ENCODE measurements at places on chromosomes 16 and 17.
A peak's percentile ranks its signal among the peaks of the same experiment; 100 is the strongest.

- DNase-seq = no peak
Observed at GRCh38 chr17:2181206-2181896, 122.2 kb downstream of the SMG6 start.

DNA sequence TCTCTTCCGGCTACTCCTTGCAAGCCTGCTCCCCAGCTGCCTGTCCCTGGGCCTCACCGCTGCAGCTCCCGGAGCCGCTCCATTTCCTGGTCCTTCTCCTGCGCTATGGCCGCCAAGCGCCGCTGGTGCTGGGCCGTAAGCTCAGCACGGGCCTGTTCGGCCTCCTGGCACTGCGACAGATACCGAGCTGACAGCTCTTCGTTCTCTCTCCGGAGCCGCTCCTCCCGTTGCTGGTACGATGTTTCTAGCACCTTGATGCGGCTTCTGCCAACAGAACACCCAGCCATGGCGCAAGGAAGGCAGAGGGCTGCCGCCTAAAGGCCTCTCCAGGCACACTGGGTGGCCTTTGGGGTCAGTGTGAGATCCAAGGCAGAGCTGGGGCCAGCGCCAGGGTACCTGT is 14.9 kb upstream of the MRPL38 start:
- no peak for DNase-seq

GRCh38 chr17:33121756-33122155 is 130.1 kb downstream of the SPACA3 start:
- DNase-seq = no peak

- no peak for DNase-seq
Observed at GRCh38 chr17:16329519-16330271, 23.6 kb downstream of the CENPV start.

DNA sequence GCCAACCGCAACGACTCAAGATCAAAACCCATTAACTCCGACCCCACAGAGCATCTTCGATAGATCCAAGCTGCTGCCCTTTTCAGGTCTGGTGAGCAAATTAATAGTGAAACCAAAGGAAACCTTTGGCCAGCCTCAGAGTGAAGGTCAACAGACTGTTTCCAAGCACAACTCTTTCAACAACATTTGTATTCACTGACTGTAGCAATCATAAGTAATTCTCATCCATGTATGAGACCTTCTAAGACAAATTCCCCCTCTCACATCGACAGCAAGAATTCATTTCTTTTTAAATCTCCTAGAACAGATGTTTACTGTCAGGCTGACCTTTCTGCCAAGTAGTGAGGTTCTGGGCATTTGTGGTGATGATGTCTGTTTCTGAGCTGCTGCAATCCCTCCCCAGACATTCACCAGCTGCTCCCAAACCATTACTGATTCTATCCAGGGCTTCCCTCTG is 64.2 kb downstream of the SLC39A11 start:
- DNase-seq = no peak

- DNase-seq = peak; percentile 96
Observed at GRCh38 chr17:59220328-59221158, at the start of gene GDPD1. GDPD1 (plus strand) TSS chr17:59220511; CDS start chr17:59220610, 99 bp downstream.

DNA sequence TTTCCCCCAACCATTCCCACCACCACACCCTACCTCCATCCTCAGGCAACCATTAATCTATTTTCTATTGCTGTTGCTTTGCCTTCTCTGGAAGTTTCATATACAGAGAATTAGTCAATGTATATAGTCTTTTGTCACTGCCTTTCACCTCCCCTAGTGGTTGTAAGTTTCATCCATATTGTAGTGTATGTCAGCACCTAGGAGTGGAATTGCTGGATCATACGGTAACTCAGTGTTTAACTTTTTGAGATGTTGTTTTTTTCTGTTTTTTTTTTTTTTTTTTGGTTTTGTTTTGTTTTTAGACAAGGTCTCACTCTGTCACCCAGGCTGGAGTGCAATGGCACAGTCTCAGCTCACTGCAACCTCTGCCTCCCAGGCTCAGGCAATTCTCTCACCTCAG is 16.9 kb downstream of the EEF2K start:
- DNase-seq = no peak

DNA sequence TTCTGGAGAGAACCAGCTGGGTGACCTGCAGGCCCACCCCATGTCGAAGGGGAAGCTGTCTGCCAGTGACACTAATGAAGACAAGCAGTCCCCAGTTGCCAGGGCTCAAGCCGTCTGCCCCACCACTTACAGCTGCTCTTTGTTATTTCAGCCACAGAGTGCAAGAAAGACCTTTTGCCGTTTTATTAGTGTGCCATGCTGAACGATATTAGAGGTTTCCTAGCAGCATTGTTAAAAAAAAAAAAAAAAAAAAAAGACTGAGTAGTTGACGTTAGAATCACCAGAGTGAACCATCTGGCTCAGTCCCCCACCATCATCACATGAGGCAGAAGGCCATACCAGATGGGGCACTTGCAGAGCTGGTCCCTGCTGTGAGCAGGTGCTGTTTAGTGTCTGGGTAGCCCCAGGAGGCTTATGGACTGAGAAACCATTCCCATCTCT is 26.5 kb upstream of the SLC39A11 start:
- no peak for DNase-seq

DNA sequence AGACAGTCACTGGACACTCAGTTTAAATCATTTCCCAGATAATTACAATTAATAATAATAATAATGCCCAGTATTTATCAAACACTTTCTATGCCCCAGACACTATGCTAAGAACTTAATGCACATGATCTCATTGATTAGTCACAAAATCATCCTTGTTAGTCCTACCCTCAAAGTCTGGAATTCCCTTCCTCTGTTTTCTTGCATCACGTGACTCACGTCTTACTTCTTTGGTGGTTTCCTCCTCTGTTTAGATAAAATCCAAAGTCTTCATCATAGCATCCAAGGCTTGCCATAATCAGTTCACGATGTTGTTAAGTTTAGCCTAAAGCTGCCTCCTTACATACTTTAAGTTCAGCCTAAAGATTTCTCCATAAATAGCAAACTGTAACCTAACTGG is 471.9 kb downstream of the PMP22 start:
- DNase-seq = no peak

GRCh38 chr17:41563607-41564170 is 8.2 kb downstream of the KRT9 start:
- no peak for DNase-seq

DNA sequence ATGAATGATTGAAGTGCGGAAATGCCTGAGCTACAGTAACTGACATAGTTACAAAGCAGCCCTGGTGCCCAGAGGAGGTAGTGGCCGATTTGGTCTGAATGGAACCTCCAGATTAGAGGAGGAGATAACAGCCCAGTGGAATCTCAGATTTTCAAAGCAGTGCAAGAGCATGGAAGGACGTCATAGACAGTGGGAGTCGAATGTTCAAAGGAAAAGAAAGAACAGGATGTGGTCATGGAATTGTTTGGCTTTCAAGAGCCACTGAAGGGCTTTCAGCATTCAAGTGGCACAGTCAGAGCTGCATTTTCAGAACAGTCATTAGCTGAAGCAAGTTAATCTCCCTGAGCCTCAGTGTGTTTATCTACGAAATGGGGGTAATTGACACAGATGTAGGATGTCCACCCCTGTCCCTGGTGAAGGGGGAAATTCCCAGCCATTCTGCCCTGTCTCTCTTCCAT is 104.6 kb upstream of the CACNG3 start:
- no peak for DNase-seq

DNA sequence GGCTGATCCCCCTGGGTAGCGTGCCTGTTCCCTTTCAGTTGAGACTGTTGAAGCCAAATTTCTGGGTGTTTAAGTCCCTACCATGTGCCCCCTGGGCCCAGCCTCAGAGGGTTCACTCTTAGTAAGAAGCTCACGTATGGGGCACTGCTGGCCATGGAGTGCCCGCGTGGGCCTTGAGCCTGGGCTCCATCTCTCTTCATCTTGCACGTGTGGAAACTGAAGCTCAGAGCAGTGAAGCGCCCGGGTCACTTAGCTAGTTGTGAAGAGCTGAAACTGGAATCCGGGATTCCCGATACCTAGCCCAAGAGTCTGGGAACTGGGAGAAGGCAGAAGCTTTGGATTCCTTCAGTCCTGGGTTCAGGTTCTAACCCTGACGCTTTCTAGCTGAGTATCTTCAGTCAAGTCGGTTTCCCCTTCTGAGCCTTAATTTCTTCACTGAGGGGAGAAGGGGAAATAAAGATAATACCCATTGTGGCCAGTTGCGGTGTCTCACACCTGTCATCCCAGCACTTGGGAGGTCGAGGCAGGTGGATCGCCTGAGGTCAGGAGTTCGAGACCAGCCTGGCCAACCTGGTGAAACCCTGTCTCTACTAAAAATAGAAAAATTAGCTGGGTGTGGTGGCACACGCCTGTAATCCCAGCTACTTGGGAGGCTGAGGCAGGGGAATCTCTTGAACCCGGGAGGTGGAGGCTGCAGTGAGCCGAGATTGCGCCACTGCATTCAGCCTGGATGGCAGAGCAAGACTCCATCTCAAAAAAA is 103.9 kb downstream of the OR1D5 start:
- DNase-seq = no peak

DNA sequence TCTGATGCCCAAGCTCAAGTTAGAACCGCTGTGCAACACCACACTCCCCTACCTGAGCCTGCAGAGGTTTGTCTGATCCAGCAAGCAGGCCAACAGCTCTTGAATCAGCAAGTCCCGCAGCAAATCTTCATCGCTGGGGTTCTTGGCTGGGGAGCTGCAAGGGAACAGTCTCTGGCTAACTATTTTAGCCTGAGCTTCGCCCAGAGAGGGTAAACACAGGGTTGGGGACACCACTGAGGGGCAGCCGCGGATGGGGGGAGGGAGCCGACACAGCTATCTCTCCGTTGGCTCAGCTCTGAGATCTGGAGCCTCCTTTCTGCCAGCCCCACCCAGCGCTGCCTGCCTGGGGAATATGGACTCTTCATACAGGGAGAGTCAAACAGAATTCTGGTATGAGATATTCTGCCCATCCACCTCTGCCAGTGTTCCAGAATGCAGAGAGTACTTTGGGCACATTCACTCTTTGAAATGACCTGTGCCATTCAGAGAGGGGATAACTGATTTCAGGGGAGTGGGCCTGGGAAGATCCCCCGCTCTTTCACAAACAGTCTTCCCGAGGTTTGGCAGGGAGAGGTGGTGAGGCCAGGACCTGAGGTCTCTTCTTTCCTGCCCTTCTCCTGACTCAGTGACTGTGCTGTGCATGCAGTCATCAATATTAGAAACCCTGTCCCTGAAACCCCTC is 7.4 kb downstream of the GIP start:
- no peak for DNase-seq

- no peak for DNase-seq
Observed at GRCh38 chr16:11674001-11674817, 6.0 kb downstream of the SNN start.

GRCh38 chr16:569445-570254 is at the start of gene PIGQ:
PIGQ (plus strand) TSS chr16:569968; CDS start chr16:574075, 4,107 bp downstream.
- peak; percentile 68 for DNase-seq

GRCh38 chr17:10931133-10931532 is 93.2 kb upstream of the PIRT start:
- no peak for DNase-seq

- no peak for DNase-seq
Observed at GRCh38 chr17:75610103-75610984, 22.7 kb downstream of the MYO15B start.

- no peak for DNase-seq
Observed at GRCh38 chr16:88406096-88407041, 23.6 kb downstream of the ZNF469 start.

- no peak for DNase-seq
Observed at GRCh38 chr16:68447653-68448359, 502 bp downstream of the SMPD3 start.

- DNase-seq = no peak
Observed at GRCh38 chr16:56866955-56867830, 2.2 kb downstream of the SLC12A3 start.

GRCh38 chr17:45149669-45150664 is 1.7 kb downstream of the HEXIM1 start:
- DNase-seq = peak; percentile 17

DNA sequence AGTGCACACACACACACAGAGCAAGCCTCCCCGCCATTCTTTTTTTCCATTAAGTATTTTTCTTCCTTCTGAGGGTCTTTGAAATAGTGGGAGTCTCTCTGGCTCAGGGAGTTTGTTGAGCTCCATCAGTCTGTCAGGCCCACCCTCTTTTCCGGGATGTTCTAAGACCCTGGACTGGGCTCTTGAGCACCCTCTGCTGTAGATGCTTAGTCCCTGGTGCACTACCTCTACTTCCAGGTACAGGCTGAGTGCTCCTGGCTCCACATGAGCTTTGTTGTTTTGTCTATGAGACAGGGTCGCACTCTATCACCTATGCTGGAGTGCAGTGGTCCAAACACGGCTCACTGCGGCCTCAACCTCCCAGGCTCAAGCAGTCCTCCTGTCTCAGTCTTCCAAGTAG is 20.7 kb downstream of the LIMD2 start:
- no peak for DNase-seq

DNA sequence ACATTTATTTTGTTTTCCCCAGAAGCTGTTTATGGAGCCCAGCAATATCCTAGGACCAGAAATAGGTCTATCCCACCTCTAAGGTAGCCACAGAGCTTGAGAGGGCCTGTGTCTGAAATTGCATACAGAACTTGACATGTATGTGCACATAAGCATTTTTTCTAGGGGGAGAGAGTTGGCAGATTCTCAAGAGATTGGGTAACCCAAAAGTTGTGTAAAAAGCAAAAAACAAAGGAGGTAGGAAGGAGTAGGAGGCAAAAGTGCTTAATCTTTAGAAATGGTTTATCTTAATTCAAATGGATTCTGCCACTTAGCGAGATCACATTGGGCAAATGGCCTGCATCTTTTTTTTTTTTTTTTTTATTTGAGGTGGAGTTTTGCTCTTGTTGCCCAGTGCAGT is 3.5 kb downstream of the PLK1 start:
- no peak for DNase-seq

GRCh38 chr16:56909527-56909979 is 22.4 kb upstream of the HERPUD1 start:
- DNase-seq = no peak

DNA sequence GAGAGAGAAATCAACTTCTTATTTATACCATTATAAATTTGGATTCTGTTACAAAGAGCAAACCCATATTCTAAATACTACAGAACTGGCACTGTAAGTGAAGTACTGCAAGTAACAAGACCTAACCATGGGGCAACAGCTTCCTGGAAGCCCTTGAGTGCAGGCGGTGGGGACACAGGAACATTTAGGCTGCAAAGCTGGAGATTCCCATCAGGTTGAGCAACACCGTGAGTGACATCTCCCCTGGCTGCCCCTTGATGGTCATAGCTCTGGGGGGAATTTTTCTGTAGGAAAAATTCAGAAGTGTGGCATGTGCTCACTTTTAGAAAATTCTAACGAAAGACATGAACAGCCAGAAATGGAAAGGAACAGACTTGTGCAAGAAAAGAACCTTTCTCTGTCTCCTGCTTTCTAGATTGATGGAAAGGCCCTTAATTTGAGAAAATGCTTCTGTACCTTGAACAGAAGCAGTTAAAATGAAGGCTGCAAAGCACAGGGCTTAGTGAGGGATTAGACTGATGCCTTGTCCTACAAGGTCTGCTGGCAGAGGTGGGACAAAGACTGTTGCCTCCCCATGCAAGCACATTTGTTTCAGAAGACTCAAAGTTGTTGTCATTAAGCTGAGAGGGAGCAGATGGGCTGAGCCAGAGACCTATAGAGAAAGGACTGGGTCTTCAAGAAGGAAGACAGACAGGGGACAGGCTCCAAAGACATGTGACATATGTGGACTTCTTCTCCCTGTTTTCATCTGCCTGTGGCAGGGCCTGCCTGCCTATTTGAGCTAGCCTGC is 380.8 kb downstream of the SLC39A11 start:
- DNase-seq = no peak

- DNase-seq = no peak
Observed at GRCh38 chr17:35448899-35449227, 297 bp upstream of the SLFN13 start.
